NCI-H2029 (cell line): ENCODE measurements at places on chromosomes 7 and 10.

DNA sequence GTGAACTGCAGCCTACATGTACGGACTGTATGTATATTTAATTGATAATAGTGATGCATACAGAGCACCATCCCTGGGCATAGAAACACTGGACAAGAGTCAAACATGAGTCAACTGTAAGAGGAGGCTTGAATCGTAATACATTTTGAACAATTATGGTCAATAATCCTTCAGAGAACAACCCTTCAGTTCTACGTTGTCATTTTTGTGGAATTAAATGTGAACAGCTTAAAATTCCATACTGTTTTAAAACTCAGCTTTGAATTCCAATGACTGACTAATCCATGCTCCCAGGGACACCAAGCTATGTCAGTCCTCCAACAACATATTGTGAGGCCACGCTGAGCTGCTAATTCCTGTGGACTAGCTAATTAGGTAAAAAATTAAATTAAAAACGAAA is 41.5 kb upstream of the KMT2E start:
- no peak for DNase-seq

GRCh38 chr7:11415101-11415500 is 416.9 kb downstream of the THSD7A start:
- no peak for DNase-seq

DNA sequence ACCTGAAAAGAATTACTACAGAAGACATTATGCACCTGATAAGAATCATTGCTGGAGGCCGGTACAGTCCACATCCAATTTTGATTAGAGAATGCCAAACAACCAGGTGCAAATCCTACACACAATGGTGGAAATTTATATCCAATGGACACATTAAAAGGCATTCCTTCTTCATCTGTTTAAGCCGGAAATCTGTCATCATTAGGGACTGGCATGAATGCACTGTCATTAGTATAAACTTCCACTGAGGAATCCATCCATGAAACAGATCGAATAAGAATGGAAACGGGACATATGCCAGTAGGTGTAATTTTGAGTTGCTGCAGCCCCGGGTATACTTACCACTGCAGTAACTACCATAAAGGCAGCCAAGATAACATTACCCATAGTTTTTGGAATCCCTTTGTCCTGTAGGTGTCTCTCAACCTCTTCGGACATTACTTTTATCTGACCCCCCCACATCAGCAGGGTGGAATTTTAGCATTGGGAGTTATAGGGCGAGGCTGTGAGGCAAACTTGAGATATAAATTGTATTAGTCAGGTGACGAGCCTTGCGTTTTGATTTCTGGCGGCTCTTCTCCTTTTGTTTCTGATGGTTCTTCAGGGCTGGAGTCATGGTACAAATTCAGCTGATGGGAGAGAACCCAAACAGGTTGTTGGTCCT is 36.5 kb upstream of the AKR1C2 start:
- no peak for DNase-seq

GRCh38 chr7:70063927-70064326 is 465.7 kb downstream of the AUTS2 start:
- no peak for DNase-seq

GRCh38 chr10:44968091-44968490 is 8.5 kb downstream of the RASSF4 start:
- DNase-seq, result no peak

DNA sequence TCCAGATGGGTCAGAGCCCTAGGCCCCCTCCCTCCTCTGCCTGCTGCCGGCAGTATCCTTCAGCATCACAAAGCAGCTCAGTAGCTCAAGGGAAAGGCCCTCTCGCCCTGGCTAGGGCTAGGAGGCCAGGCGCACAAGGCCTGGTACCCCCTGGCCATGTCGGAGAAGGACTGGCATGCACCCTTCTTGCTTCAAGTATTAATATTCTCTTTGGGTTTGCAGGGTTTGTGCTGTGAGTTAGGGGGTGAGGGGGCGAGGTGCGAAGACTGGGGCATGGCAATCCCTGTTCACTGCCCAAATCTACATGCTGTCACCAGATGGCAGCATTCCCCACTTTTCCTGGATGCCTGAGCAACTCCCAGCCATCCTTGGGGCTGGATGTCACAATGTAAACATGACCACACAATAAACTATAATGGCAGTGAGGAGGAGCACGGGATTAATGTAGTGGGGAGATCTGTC is 105.2 kb downstream of the NEURL1 start:
- DNase-seq, result peak; percentile 27

DNA sequence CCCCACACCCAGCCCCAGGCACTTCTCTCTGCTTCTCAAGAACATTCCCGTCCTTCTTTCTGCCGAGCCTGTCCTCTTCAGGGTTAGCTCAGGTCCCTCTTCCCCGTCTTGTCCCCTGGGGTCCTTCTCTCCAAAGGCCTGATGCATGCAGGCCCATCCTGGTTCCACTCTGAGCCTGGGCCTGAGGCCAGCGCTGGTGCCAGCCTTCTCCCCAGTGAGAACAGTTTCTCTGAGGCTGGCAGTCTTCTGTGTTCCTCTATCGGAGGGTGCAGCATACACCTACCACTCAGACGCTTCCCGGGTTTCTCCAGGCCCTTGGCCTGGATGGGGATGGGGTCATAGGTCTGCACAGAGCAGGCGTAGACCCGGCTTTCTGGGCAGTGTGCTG is 14.6 kb downstream of the AP5Z1 start:
- no peak for DNase-seq

DNA sequence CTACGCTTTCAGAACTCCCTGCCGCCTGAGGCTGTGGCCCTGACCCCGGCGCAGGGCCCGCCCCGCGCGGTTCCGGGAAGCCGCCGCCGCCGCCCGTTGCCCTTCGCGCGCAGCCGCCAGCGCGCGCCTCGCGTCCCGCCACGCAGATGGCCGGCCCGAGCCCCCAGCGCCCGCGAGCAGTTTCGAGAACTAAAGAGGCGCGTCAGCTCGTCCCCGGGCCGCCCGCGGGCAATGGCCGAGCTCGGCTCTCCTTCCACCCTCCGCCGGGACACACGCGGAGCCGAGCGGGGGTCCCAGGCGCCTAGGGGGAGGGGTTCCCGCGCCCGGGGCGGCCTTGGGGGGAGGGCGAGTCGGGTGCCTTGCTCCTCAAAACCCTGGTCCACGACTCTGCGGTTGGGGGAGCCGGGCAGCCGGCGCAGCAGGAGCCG is 1.8 kb downstream of the HNRNPF start:
- no peak for DNase-seq

DNA sequence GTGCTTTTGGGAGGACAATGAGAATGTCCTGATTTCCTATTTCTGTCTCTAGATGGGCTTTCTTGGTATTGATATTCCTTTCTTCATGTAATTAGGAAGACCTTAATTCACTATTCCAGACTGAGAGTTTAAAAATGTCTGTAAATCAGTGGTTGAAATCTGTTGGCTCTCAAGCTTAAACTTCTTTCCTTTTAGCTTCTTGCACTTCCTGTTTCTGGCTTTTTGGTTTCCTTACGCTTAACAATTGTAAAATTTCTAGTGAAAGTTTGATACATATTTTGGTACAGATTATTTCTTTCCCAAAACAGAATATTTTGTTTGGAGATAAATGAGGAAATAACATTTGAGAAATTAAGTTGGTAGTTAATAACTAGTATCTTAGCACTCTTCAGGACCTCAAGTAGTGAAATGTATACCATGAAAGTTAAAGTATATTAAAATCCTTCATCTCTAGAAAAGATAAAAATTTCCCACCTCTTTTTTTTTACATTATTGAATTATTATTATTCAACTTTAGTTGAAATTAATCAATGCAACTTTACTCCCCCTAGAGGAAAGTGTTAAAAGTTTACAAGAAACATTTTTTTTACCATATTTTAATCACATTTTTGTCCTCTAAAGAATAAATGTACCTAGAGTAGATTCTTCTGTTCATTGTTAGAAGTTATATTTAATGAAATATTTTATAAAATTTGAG is 137.2 kb downstream of the PHTF2 start:
- DNase-seq, result no peak

DNA sequence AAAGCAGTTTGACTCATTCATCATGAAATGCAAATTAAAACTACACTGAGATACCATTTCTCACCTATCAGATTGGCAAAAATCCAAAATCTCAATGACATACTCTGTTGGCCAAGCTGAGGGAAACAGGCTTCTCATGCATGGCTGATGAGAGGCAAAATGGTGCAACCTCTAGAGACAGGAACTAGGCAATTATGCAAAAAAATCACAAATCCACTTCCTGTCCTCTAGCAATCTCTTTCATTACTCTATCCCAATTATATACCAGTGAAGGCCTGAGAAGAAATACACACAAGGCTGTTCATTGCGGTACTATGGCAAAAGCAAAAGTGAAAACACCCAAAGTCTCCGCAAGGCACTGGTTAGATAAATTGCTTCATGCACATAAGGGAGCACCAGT is 25.9 kb upstream of the PTPRN2 start:
- peak; percentile 89 for DNase-seq

DNA sequence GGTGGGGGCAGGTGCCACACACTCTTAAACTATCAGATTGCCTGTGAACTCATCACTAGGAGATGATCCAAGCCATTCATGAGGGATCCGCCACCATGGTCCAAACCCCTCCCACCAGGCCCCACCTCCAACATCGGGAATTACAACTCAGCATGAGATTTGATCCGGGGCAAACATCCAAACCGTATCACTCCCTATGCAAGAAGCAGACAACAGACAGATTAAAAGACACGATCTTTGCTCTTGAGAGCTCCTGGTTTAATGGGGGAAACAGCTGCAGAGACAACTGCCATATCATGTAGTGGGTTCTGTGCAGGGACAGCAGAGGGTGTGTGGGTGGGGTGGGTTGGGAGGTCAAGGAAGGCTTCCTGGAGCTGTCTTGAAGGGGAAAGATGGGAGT is 123.6 kb downstream of the EMX2 start:
- DNase-seq, result no peak

DNA sequence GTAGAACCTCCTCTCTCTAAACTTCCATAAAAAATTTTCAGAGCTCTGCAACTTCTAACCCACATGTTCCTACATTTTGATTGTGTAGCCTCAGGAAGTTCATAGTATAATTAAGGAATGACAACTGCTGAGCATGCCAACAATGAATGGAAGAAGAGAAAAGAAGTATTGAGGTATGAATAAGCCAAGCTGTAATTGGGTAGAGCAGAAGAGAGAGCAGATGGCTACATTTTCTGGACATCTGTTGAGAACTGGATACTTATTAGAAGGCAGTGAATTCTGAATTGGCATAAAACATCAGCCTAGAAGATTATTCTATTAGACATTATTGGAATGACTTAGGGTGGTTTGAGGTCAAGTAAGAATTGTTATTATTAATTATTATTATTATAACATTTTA is 728.3 kb upstream of the PHF14 start:
- no peak for DNase-seq

DNA sequence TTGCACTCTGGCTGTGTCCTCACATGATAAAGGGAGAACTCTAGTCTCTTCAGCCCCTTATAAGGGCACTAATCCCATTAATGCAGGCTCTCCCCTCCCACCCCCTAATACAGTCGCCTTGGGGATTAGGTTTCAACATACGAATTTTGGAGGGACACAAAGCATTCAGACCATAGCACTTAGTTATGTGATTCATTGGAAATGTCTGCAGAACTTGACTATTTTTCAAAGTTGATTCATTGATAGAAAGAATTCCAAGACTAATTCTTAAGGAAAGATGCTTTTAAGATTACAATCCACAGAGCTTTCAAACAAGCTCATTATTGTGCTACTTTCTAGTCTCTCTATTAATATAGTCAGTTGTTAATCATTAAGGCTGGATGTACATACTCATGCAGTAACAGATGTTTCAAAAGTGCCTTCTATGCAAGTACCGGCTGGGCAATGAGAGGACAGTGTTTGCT is 85.3 kb upstream of the RPA3 start:
- DNase-seq, result no peak

- no peak for DNase-seq
Observed at GRCh38 chr7:77549106-77549870, 12.2 kb downstream of the PTPN12 start.

DNA sequence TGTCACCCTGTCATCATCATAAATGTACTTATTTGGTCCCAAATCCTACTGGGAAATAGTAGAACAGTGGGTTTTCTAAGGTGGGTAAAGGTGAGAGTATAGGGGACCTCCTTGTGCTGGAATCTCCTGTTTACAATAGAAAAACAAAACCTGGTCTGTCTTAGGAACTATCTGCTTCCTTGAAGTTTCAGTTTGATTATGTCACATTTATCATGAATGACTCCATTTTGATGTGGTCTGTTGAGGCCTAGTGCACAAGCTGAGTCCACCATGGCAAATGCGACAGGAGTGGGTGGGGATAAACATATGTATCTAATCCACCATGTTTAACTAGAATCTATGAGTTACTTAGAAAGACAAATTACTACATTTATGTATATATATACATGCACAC is 13.0 kb upstream of the REPIN1 start:
- DNase-seq, result no peak

GRCh38 chr7:34064519-34065158 is 159.3 kb downstream of the BMPER start:
- peak; percentile 36 for DNase-seq

GRCh38 chr7:1649751-1650326 is 20.2 kb upstream of the ELFN1 start:
- DNase-seq, result no peak

GRCh38 chr10:92727550-92727949 is 37.8 kb downstream of the HHEX start:
- no peak for DNase-seq

- DNase-seq, result peak; percentile 29
Observed at GRCh38 chr10:130109796-130110245, 809 bp downstream of the C10orf143 start.

- DNase-seq, result peak; percentile 15
Observed at GRCh38 chr7:138491612-138492386, 31.7 kb downstream of the TRIM24 start.

GRCh38 chr7:114755856-114756255 is 166.0 kb upstream of the MDFIC start:
- DNase-seq, result no peak

GRCh38 chr7:155274633-155275355 is 22.9 kb upstream of the INSIG1 start:
- no peak for DNase-seq

DNA sequence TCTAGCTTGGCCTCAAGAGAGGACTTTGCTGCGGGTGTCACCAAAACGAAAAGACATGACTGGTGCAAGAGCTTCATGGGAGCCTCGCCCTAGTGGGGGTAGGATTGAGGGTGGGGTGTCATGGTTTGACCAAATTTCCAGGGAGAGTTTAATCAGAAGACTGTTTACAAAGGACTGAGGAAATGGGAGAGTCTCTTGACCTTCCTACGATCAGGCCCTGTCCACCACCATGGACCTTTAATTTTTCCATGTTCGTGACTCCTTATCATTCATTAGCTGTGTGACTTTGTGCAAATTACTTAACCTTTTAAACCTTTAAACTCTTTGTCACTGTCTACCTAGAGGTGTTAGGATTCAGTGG is 23.0 kb downstream of the AKR1E2 start:
- DNase-seq, result no peak

DNA sequence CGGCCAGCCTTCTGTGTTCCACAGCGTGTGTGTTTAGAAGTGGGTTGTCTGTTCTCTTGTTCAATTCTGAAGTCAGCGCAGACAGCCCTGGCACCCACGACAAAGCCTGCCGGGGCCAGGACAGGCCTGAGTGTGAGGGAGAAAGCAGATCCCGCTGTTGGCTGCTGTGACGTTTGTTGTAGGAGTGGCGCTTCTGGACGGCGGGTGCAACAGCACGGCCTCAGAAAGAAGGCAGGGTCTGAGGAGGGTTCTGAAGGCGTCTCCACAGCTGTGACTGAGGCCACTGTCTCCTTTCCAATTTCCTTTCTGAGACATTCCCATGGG is 76.2 kb downstream of the VIPR2 start:
- DNase-seq, result no peak

- DNase-seq, result no peak
Observed at GRCh38 chr7:112546723-112547513, 66.1 kb downstream of the LSMEM1 start.
